ENCODE measurements at places on chromosomes 5 and 9.
A peak's percentile ranks its signal among the peaks of the same experiment; 100 is the strongest.

DNA sequence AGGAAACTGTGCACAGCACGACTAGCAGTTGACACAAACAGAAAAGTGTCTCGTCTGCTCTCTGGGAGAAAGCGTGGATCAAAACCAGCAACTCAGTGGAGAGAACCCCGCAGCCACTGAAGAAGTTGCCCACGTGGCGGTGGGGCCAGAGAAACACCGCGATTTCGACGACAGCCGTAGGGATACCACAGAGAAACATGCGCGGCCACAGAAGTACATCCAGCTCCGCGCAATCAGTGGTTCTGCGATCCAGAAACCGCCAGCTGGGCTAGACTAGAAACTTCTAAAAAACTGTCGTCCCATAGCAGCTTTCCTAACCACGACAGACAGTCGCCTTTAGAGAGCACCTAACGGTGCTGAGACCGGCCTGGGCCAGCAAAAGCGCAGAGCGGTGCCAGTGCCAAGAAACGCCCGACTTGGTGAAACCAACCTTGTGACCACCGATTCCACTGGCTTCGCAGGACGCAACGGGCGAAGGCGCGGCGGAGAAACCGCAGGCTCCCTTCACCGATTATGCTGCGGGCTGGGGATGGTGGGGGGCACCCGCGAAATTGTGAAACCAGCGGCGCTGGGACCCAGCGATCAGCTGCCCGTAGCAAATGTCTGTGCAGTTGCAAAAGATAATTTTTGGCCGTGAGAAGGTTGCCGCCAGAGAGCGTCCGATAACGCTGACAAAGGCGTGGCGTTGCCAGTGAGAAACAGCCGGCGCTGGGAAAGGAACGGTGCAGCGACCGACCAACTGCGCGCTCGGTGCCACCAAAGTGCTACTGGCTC is 2.7 kb upstream of the ANXA2R start:
- DNase-seq: peak; percentile 69

- DNase-seq: no peak
Observed at GRCh38 chr5:76085243-76085579, 2.0 kb downstream of the SV2C start.

DNA sequence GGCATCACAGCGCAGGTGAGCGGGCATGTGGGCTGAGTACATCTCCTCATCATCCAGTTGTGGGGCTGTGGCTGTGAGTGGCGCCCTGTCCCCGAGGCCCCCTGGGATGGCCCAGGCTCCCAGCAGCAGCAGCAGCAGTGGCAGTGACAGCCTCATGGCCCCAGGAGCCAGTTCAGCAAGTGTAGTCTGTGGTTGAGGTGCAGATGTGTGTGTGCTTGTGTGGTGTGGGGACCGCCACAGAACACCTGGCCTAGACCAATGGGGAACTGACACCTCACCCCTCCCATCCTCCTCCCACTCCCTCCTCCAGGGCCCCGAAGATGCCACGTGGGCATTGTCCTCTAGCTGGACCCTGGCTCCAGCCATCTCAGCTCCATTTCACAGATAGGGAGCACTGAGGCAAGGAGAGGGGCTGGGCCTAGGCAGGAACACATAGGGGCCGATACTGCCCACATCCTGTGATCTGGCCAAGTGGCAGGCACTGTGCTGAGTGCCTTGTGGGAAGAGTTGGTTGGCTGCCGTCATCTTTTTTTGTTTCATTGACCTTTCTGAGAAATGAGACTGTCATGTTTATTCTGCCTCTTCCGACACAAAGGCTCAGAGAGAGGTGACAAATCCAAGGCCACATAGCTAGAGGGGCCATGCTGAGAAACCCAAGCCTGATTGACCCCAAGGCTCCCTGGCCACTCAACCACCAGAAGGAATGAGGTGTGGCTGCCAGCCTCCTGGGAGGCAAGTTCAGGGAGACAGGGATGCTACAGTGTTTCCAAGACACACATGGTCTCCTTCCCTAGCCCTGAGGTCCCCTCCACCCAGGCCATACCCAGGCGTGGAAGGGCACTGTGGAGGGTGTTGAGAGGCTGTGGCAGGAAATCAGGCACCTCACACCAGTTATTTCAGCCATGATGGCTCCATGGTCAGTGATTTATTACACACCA is at the start of gene MZB1:
Gene MZB1 (minus strand): TSS at position 213 of the 938 bp plus-strand sequence. CDS start 57 bp downstream, at position 156.
- no peak for DNase-seq

GRCh38 chr9:120562861-120563443 is 17.0 kb downstream of the CDK5RAP2 start:
- no peak for DNase-seq

DNA sequence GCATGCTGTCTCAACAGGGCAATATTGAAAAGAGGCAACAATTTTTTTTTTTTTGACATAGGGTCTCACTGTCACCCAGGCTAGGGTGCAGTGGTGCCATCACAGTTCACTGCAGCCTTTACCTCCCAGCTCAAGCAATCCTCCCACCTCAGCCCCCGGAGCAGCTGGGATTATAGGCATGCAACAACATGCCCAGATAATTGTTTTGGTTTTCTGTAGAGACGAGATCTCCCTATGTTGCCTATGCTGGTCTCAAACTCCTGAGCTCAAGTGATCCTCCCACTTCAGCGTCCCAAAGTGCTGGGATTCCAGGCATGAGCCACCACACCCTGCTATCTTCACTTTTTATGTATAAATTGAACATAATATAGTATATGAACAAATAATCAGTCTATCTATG is 47.6 kb downstream of the PRELID2 start:
- DNase-seq: no peak

GRCh38 chr9:130186839-130187522 is 14.8 kb downstream of the NCS1 start:
- peak; percentile 52 for DNase-seq

- DNase-seq: no peak
Observed at GRCh38 chr5:74995926-74996325, 56.4 kb downstream of the GCNT4 start.

- DNase-seq: peak; percentile 10
Observed at GRCh38 chr9:37967014-37967760, 63.3 kb upstream of the SLC25A51 start.

DNA sequence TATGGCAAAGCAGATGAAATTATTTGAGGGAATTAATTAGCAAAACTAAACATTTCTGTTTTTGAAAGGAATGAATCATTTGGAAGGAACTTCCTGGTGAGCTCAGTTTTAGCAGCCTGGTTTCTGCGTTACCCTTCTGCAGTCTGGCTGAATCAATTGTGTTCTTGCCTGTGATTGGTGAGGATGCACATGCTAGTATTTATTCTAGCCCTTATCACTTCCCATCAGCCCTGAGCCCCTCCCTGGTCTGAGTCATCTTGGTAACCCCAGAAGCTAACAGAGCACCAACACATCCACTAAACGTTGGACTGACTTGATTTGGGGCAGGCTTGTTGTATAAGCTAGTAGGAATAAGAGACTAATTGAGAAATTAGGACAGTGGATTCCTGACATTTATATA is 6.6 kb downstream of the TJP2 start:
- peak; percentile 97 for DNase-seq

DNA sequence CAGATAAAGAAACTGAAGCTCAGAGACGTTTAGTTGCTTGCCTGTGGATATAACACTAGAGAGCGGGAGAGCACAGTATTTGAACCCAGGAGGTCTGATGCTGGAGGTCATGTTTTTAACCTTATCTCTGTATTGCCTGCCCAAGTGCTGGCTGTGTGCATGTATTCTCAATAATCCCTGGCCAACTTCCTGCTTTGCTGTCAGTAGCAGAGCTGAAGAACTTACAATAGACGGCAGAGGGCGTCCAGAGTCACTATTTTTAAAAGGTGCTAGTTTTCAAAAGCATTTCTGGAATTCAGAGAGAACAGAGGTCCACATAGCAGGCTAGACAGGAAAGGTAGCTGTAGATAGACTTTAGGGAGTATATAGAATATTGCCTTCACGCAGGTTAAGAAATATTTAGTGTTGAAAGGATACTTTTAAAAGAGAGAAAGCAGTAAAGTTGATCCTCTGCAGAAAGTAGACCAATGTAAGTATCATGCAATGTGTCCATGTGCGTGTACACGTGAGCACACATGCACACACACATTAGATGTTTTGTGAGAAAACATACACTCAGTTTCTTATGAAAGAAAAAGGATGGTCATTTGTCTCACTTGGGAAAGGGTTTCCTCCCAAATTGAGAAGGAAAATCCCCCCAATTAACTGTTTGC is 46.3 kb downstream of the PTCD2 start:
- DNase-seq: peak; percentile 79

- no peak for DNase-seq
Observed at GRCh38 chr5:150484964-150485692, 22.8 kb upstream of the NDST1 start.

GRCh38 chr9:27787891-27788290 is 214.6 kb upstream of the C9orf72 start:
- no peak for DNase-seq

- peak; percentile 45 for DNase-seq
Observed at GRCh38 chr5:164191240-164191639, 685.8 kb downstream of the MAT2B start.

DNA sequence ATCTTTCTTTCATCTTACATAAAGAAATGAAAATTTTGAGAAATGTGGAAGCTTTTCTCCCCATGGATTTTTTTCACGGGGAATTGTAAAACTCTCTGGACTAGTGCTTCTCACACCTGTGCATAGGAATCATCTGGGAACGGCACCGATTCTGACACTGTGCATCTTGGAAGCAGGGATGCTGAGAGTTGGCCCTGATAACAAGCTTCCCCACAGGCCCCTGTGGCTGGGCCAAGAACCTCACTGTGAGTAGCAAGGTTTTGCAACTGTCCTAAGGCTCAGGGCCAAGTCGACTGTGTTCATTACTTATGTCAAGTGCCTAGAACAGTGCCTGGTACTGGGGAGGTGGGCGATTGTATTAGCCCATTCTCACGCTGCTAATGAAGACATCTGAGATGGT is 107.9 kb upstream of the ICE1 start:
- no peak for DNase-seq

DNA sequence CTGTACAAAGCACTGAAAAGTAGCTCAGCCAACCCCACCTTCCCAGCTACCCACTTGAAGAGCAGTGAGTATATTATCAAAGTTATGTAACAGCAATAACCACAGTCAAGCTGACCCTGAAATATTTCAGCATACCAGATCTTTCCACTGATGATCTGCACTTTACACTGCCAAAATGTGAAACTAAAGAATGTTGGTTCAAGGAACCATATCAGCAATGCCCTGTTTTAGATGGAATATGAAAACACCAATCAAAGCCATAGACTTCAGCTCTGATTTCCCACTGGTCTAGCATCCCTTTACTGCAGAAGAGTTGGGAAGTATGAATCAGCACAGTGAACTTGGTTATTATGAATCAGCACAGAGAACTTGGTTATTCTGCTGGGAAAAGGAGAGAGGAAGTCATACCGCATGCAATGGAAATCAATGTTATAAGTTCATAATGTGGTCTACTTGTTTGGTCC is 20.0 kb downstream of the CEMIP2 start:
- peak; percentile 84 for DNase-seq

GRCh38 chr9:136047076-136047774 is 47.9 kb downstream of the NACC2 start:
- no peak for DNase-seq

- DNase-seq: peak; percentile 24
Observed at GRCh38 chr5:163880302-163880701, 374.9 kb downstream of the MAT2B start.

DNA sequence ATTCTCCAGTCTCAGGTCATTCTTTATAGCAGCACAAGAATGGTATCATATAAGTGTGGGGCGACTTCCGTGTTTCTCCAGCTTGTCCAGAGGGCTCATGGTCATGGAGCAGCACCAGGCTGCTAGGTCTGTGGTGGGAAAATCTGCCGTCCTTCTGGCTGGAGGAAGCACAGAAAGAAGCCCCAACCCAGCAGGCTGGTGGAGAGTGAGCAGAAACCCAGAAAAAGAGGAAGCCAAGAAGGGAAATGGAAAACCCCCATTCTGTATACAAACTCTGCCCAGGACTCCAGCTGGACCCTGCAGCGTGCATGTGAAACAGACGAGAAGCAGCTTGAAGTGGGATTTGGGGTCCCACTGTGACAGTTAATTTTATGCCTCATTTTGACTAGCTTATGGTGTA is 34.3 kb upstream of the OLFM1 start:
- DNase-seq: no peak

Measured in fibroblast of mammary gland (primary cell).